ENCODE measurements at places on chromosomes 12 and 14. TPM values are rescaled to one million over a fixed set of nuclear protein-coding genes. Genes with fewer than 3 reads are reported as not detected.

SERPINA10 gene
- total RNA-seq: not detected

NRXN3 gene
- total RNA-seq: 41.1 TPM

SLC2A14 gene
- total RNA-seq: not detected

TTC9 gene
- not detected for total RNA-seq

MYF6 gene
- not detected for total RNA-seq

GRCh38 chr14:22152161-22152870 lies 436.7 kb downstream of the DAD1 start:
- no peak for DNase-seq

DNA sequence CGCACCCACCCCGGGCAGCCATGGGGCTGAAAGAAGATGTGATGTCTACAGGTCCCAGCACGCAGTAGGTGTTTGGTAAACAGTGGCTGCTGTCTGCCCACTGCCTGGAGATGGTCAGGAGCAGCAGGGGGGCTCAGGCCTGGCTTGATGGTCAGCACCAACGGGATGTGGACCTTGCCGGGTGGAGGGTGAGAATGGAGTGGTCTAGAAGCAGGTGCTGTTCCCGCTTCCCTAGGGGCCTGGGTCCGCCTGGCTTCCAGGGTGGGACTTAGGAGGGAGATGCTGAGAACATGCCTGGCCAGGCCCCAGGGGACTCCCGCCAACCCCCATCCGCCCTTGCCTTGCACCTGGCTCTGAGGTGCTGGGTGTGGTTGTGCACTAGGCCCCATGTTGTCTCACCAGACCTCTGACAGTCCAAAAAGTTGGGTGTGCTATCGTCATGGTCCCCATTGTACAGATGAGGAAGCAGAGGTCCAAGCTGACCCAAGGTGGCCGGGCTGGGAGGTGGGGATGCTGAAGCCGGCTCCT lies 12.9 kb downstream of the FAM222A start:
- no peak for DNase-seq

DNA sequence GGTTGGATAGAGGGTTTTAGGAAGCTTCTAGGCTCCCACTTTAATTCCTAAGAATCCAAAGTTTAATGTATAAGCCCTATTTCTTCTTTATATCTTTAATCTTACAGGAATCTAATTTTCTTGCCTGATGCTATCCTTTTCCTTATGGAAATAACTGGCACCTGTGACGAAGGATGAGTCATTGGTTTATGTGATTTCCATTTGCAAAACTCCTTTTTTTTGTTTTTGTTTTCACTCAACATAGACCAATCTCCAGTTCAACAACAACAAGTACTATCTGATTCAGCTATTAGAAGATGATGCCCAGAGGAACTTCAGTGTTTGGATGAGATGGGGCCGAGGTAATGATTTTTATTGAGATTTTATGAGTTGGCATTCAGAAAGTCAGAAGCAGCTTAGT lies 6.8 kb downstream of the PARP2 start:
- no peak for DNase-seq

GRCh38 chr12:18467620-18468245 lies 206.4 kb downstream of the PIK3C2G start:
- no peak for DNase-seq

DNA sequence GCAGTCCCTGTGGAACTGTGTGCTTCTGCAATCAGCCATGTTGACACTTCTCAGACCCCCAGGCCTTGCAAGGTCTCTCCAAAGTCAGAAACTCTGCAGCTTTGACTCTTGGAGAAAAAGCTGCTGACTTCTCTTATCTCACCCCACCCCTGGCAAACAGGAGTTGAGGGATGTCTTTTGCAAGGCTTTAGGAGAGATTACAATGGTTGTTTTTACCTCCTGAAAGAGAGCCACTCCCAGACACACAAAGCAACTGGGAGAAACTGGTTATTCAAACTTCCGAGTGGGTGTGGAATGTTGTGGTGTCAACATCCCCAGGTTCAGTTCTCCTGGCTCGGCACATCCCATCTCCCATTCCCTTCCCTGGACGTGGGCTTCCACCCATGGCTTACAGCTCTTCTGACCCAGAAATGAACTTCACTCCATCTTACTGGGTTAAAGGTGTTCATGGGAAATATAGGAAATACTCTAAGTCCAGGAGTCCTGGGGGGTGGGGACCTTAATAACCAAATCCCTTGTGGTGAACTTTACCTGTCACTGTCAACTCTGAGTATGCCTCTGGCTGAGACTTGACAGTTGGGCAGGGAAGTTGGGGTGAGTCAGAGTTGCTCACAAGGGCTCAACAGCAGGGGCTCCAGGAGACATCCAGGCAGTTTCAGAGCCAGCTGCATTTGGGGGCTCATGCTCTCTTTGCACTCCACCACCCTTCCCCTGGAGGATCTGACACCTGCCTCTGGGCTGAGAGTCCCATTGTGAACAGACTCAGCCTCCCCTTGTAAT lies 41.9 kb downstream of the CCDC177 start:
- DNase-seq: no peak
